AG08395 (cell line): ENCODE measurements at places on chromosomes 3 and 15.

GRCh38 chr15:98018761-98019351, 58.4 kb downstream of the ARRDC4 start:
- no peak for DNase-seq

- DNase-seq: peak; percentile 47
These were observed 5.9 kb downstream of the CYP19A1 start for GRCh38 chr15:51332206-51333147.

- DNase-seq: peak; percentile 47
These were observed 52.4 kb upstream of the BLM start for GRCh38 chr15:90664650-90665287.

GRCh38 chr3:9078561-9079240, 115.4 kb upstream of the RAD18 start:
- DNase-seq: no peak

- DNase-seq: no peak
These were observed 6.0 kb downstream of the ISL2 start for GRCh38 chr15:76342382-76343201.

- DNase-seq: no peak
These were observed 83.4 kb downstream of the TOP2B start for GRCh38 chr3:25581335-25581734.

GRCh38 chr3:136682740-136683312, 69.4 kb downstream of the STAG1 start:
- DNase-seq: no peak

GRCh38 chr3:71511037-71511436, 72.5 kb downstream of the FOXP1 start:
- DNase-seq: peak; percentile 62

DNA sequence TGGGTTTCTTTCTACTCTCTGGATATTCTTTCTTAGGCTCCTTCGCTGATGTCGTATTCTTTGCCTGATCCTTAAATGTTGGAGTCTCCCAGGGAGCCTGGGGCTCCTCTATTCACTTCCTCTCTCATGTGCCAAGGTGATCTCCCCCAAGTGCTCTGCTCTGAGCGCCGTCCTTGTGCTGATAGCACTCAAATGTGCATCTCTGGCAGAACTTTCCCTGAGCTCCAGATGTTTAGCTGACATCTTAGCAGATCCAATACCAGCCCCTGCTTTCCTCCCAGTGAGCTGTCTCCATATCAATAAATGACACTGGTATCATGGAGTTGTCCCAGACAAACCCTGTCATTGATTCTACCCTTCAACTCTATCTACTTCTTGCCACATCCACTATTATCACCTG, 62.4 kb downstream of the NTRK3 start:
- no peak for DNase-seq

GRCh38 chr15:31458596-31459399, 132.2 kb downstream of the KLF13 start:
- DNase-seq: no peak

DNA sequence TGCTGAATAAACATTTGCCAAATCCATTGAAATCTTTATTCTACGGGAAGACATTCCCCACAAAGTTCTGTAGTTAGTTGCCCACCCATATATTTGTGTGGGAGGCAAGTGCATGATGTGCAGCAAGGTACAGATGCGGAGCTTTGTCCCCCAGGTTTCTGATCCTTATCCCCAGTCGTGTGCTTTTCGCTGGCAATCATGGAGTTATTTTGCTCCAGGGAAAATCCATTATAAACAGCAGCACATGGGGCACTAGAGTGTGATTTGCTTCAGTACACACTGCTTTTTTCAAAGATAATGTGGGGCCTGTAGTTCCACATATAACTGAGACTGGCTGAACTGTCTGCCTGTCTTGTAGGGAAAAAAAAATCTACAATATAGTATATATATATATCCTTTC, 132.1 kb downstream of the FEZF2 start:
- no peak for DNase-seq

DNA sequence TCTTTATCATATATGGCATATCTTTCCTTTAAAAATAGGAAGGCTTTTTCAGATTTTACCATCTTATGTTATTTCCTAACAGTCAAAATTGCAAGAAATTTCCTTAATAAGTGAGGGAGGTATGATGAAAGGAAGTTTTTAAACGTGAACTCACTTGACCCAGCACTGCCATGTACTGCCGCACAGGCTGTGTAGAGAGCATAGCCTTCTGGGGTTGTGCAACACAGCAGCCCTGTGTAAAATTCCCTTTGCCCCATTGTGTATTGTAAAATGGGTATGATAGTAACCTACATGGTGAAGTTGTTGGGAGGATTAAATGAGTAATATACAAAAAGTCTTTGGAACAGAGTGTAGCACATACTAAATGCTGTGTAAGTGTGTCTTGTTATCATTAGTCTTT, 78.6 kb downstream of the PEX5L start:
- no peak for DNase-seq

DNA sequence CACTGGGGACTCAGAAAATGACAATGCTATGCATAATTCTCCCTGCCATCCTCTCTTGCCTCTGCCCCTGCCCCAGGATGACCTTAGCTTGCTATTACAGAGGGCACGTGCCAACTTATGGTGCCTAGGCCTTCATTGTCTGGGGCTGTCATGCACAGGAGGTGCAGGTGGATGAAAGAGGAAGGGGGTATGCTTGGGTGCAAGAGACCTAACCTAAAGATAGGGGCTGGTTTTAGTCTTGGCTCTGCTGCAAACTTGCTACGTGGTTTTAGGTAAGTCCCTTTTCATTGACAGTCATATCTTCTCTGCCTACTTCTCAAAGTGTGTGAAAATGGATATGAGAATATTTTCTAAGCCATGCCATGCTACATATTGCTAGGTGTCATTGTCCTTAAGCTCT, 161.3 kb downstream of the EPHB1 start:
- no peak for DNase-seq

GRCh38 chr15:64697911-64698369, 77.4 kb downstream of the RBPMS2 start:
- DNase-seq: no peak

DNA sequence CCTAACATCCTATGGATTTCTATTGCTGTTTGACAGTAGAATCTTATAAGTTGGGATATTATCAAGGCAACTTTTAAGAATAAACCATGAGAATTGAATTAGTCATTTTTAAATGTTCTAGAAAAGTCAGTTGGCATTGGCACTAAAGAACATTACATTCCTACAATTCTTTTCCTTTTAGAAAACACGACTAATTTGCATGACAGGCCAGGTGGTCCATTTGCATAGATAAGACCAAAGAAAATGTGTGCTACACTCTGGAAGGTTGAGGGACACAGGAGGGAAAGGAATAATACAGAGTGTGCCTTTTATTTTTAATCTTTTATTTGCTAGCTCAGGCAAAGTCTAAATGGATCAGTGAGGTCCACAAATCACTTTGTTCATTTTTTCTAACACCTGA, 962.3 kb downstream of the EPHA3 start:
- DNase-seq: no peak

GRCh38 chr15:73340502-73341192, 28.1 kb downstream of the HCN4 start:
- no peak for DNase-seq
